Glomerular endothelial cell (primary cell): ENCODE measurements at places on chromosomes 1 and 21. TPM values are rescaled to one million over a fixed set of nuclear protein-coding genes. Genes with fewer than 3 reads are reported as not detected.

LENEP gene
- total RNA-seq, result not detected in 2 replicates

ZNHIT6 gene
- total RNA-seq, result 13.6 and 14.6 TPM in 2 replicates

IVL gene
- total RNA-seq, result not detected in 2 replicates

GBP4 gene
- total RNA-seq, result 27.0 and 38.0 TPM in 2 replicates
